NCI-H146 (cell line): ENCODE measurements at places on chromosomes 6 and 20.

DNA sequence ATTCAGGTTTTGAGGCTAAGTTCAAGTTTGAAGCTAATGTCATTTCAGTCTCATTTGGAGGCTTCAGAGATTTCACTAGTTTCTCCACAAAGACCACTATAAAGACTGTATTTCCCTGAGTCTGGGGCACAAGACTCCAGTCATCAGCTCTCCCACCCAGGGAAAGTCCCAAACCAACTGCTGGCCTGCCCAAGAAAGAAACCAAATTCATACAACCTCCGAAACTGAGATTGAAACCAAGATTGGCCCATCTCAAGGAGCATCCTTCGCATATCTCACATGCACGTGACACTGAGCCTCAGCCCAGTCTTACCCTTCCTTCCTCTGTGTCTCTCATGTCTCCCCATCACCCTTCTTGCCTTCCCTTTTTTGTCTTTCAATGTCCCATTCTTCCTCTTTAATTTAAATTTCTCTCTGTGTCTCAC is 3.5 kb upstream of the LTA start:
- no peak for DNase-seq

DNA sequence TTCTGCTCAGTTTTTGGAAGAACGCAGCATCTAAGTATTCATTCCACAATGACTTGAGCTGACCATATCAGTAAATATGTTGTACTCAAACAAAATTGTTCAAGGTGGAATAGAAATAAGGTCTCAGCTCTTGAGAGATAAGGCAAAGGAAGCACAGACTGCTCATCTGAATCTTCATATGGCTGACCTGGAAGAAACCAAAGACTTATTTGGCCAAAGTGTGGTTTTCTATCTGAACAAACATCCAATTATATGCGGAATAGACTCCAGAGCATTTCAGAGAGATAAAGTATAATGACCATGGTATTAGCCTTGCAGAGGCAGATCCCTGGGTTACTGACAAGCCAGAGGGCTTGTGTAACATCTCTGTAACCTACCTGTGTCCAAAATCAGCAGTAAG is 308.7 kb downstream of the CD83 start:
- no peak for DNase-seq

DNA sequence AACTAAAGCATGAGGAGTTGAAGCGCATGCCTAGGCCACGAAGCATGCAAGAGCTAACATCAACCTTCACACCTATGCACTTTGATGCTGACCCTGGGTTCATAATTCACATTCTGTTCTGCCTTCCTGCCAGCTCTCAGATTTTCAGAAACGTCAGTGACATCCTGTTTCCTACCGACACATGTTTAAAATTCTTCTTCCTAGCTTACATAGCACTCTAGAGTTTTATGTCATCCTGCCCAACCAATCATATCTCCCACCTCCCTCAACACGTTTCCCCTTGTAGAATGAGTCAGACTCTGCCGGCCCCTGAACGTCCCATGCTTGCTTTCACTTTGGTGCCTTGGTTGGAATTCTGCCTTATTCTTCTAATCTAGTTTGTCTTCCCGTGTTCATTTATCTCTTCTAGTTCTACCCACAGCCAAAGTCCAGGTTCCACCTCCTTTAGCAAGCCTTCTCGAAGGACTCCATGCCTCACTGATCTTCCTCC is 97.2 kb upstream of the MAP7 start:
- no peak for DNase-seq

DNA sequence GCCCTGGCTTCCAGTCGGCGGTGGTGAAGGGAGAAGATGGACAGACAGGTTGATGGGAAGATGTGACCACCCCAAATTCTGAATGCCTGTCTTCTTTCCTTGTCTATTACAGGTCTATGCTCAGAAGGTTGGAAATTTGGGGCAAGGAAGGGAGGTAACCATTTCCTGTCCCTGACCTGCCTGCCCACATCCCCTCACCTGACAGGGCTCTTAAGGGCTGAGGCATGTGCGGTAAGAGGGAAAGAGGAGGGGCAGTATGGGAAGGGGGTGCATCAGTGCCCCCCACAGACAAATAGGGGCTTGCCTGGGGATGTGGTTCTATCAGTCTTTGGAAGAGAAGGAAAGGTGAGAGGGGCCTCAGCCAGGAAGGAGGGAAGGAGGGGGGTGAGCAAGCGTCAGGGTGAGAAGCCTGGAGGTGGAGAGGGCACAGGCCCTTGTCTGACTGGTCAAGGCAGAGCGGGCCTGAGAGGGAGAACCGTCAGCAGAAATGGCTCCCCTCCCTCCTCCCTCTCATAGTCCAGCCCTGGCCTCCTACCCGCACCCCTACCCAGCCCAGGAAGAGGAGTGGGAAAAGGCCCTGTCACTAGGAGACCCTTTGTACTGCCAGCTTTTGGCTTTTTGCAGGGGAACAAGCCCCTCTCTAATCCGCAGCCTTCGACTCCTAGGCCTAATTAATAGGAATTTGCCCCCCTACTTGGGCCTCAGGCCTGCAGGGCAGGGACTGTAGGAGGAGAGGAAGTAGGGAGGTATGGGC is 104.4 kb upstream of the FOXP4 start:
- no peak for DNase-seq

- DNase-seq: no peak
Observed at GRCh38 chr6:22072949-22073348, 223.9 kb downstream of the PRL start.

DNA sequence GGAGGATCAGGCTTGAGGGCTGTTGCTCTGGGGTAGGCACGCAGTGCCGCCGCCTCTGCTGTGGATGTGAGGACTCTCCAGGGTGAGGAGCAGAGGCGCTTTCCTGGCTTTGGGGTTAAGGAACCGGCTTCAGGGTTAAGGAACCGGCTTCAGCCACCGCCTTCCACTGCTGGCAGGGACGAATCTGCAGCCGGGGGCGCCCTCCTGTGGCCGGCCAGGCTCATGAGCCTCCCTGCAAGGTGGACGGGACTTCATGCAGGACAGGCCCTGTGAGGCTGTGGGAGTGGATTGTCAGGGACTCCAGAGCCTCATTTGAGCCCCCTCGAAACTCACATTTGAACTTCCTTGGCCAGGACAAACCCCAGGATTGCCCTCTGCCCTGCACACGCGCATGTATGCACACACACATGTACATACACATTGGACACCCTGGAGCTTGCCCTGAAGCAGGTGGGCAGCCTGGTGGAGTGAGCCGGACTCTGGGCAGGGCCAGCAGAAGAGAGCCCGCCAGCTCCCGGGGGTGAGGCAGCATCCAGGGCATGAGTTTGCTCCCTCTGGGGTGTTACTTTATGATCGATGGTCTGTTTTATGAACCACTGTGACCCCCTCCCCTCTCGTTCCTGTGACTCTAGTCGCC is 146.9 kb downstream of the PHACTR3 start:
- DNase-seq: peak; percentile 45

- DNase-seq: no peak
Observed at GRCh38 chr20:57252559-57253162, 13.8 kb downstream of the BMP7 start.

GRCh38 chr20:63787749-63788148 is 43.3 kb downstream of the ZBTB46 start:
- DNase-seq: no peak

DNA sequence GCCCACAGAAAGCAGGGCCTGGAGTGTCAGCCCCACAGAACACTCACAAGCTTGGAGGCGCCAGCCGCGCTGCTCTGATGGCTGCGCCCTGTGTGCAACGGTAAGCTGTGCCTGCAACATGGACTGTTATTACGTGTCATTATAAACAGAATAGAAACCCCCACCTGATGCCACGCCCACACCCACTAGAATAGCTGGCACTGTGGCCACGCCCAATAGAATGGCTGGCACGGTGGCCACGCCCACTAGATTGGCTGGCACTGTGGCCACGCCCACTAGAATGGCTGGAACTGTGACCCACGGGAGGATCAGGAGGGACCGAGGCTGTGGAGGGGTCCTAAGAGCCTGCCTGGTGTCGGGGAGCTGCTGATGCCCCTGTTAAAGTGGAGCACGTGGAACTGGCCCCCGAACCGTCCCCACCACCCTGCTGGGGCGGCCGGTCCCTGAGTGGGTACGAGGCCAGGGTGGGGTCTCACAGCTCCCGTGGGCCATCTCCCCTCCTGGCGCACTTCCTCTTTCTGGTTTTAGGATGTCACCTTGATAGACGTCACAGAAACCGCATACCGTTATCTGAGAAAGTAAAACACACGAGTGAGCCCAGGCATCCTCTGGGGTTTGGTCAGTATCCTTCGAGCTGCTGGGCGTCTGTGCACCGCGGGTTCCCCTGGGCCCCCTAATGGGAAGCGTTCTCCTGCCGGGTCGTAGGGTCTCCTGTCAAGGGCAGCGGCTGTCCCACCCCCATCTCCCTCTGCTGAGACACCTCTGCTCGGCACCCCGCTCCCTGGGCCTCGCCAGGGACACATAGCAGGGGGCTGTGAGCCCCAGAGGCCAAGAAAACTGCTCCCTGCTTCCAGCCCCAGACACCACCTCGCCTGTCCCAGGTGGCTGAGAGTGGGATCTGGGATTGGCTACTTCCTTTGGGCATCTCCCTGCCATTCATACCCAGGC is 25.4 kb downstream of the SLC17A9 start:
- peak; percentile 36 for DNase-seq
